ENCODE measurements at places on chromosomes 12 and 14. TPM values are rescaled to one million over a fixed set of nuclear protein-coding genes. Genes with fewer than 3 reads are reported as not detected.

Gene RBM25
- 67.2 TPM for total RNA-seq

Gene EXOC3L4
- 1.7 TPM for total RNA-seq

Gene FAM161B
- 1.6 TPM for total RNA-seq

Gene PTPN21
- 9.5 TPM for total RNA-seq

Gene CISTR
- total RNA-seq = not detected

Gene LRRC43
- total RNA-seq = 0.10 TPM

Gene LTB4R
- total RNA-seq = 5.9 TPM

Gene KRT73
- not detected for total RNA-seq

Gene DAAM1
- 10.3 TPM for total RNA-seq

Gene PLEKHA5
- 5.3 TPM for total RNA-seq

Gene GLT8D2
- 0.20 TPM for total RNA-seq

Gene TCL1B
- total RNA-seq = not detected

Gene BRI3BP
- total RNA-seq = 22.1 TPM

Gene RD3L
- not detected for total RNA-seq

Gene HOXC12
- not detected for total RNA-seq

Gene RPGRIP1
- 0.10 TPM for total RNA-seq

Gene CCDC38
- total RNA-seq = 0.07 TPM

Gene AQP2
- total RNA-seq = not detected

Gene TAS2R9
- not detected for total RNA-seq

Gene EML5
- total RNA-seq = 0.40 TPM

Gene C14orf39
- total RNA-seq = not detected

Gene TAS2R31
- not detected for total RNA-seq

Gene PAPOLA
- 85.6 TPM for total RNA-seq

Gene ADCY6
- total RNA-seq = 9.9 TPM

Gene MYBPC1
- not detected for total RNA-seq

Gene CLEC2A
- not detected for total RNA-seq

Gene FGD6
- total RNA-seq = 13.6 TPM

Gene PLEK2
- total RNA-seq = 20.6 TPM

Gene ZDHHC22
- 0.23 TPM for total RNA-seq

Gene LUM
- 0.33 TPM for total RNA-seq

Gene ZNF410
- total RNA-seq = 45.6 TPM

Data from A549 treated with Hydrocortisone at 1 μM for 4 hours (cell line).